NCI-H1930 (cell line): ENCODE measurements at places on chromosomes 4 and X.
A peak's percentile ranks its signal among the peaks of the same experiment; 100 is the strongest.

- no peak for DNase-seq
Measured at GRCh38 chr4:41878170-41878969, 56.9 kb upstream of the TMEM33 start.

GRCh38 chrX:139544591-139544990 lies 14.1 kb downstream of the F9 start:
- DNase-seq = no peak

DNA sequence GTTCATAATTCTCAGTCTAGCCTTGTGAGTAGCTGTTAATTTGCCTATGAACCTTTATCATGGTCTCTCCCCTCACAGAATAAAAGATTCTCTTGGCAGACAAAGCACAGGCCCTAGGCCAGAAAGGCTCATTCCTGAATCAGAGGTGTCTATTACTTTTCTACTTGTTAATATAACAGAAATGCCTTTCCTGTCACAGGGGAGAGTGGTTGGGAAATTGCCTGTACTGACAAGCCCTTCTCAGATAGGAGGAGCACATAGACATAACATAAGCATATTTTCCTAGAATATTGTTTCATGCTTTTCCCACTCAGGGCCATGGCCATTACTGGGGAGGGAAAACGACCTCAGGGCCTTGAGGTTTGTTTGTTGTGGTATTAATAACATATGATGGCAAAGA lies 308.3 kb downstream of the BMPR1B start:
- DNase-seq = no peak

GRCh38 chr4:42655269-42655637 lies 1.7 kb downstream of the ATP8A1 start:
- DNase-seq = no peak

GRCh38 chr4:88933414-88934160 lies 123.4 kb downstream of the FAM13A start:
- no peak for DNase-seq

DNA sequence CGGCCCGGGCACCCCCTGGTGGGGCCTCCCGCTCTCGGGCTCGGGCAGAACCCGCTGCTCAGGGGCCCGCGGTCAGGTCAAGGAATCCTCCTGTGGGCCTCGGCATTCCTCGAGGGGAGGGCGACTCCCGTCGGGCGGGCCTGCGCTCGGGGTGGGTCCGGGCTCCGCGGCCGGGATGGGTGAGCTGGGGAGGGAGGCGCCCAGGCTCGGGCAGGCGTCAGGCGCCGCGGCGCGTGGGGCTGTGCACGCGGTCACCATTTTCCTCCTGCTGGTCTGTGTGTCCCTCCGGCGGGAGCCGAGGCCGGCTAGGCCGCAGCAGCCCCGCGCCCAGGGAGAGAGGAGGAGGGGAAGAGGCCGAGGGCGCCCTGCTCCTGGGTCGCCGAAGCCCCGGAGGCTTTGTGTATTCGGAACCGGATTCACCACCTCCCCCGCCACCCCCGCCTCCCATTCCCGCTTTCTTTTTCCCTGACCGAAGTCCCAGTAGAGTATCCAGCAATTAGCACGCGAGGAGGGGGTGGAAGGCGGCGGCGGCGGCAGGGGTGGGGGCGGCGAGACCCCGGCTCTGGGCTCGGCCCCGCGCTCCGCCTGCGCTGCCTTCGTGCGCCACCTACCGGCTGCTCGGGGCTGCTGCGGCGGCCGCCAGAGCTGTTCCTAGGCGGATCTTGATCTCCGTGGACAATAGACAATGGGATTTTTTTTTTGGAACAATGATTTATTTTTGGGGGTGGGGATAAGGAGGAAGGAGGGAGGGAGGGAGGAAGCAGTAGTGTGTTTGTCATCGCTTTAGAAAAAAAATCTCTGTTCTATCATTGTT lies 99.0 kb upstream of the MAML3 start:
- peak; percentile 67 for DNase-seq

DNA sequence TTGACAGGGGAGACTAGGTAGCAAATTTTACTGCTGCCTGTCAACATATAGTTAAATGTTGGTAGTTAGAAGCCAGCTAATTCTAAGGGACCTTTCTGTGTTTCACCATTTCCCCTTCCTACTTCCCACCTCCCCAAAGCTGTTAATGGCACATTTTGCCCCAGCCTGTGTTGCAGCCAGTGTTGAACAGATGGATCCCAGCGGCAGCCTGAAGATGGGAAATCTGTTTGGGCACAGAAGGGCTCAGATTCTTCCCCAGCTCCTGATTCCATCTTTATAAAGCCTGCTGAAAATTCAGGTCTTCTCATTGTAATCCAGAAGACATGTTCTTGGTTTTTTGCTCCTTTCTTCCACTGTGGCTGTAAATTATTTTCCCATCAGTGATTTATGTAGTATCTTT lies 89.0 kb downstream of the SPRY1 start:
- no peak for DNase-seq

DNA sequence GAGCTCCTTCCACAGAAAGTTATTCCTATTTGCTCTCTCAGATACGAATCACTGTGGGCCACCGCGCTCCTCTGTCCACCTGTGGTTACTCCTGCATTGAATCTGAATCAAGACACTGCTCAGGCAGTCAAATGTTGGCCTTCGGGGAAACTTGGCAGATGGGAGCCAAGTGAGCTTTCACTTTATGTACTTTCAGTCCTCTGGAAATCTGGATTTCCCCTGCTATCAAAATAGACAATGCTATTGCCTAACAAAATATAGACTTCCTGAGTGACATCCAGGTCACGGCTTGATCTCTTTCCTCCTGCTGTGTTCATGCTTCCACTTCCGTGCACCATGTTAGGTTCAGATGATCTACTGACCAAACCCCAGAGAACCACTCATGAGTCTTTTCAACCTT lies 43.8 kb downstream of the FHL1 start:
- no peak for DNase-seq

GRCh38 chrX:71941776-71942175 lies 31.1 kb downstream of the NHSL2 start:
- no peak for DNase-seq

GRCh38 chr4:10671366-10671765 lies 13.2 kb downstream of the CLNK start:
- no peak for DNase-seq

DNA sequence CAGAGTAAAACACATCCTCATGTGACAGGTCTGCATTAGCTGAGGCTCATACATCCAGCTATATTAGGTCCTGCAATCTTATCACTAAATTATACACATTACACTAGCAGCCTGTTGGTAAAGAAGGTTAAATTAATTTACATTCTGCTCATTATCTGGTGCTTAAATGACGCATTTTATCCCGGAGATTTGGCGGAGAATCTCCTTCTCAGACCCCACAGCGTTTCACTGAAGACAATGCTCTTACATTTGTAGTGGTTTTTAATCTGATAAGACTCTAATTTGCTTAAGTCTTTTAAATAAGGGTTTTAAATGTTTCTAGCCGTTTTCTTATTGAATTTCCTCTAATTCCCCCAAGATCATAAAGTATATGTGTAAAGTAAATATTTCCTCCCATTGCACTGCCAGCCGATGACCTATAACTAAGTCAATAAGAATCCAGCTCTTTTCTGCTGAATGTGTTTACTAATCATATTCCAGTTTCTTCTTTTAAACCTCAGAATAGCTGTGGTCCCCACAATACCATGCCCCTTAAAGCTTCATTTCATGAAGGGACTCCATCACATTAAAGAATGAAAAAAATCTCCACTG lies 2.1 kb upstream of the PITX2 start:
- DNase-seq = no peak

GRCh38 chr4:2792711-2793585 lies at the start of gene SH3BP2:
Gene SH3BP2, plus strand, starts transcription at chr4:2793085. Its CDS starts 27,533 bp downstream, at chr4:2820618.
- DNase-seq = peak; percentile 43

- DNase-seq = no peak
Measured at GRCh38 chr4:160375772-160376452, 1273.0 kb downstream of the RAPGEF2 start.

- DNase-seq = no peak
Measured at GRCh38 chr4:128827296-128827695, 17.8 kb downstream of the JADE1 start.

DNA sequence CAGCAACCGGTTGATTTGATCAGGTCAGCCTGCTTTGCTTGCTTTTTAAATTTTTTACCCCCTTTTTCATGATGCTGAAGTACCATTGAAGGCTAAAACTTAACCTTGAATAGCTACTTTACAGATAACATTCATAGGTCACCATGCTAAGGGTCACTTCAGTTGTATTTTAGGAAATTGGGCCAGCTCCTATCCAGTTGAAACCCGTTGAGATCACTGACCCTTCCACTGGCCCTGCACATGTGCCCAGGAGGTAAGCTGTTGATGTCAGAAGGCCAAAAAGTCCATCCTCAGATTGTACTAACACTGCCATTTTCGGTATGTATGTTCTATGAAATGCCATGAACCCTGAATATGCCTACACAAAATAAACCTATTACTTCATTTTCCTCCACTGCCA lies 133.0 kb upstream of the FAT4 start:
- DNase-seq = no peak

DNA sequence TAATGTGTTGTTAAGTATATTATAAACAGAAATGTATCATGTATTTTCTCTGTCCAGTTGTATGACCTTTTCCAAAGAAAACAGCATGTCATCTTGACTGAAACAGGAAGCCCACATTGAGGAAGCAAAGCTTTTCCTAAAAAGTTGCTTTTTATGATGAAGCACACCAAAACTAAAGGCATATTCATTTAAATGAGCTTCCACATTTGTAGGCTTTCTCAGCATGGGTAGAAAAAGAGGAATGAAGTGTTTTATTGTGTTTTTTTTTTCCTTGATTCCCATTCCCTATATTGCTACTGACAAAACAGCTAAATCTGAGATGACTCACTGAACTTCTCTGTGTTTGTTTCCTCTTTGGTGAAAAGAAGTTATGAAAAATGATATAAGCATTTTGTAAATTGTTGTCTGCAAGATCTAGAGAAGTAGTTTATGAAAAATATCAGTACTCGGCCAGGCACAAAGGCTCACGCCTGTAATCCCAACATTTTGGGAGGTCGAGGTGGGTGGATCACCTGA lies 32.5 kb upstream of the FRAS1 start:
- no peak for DNase-seq

DNA sequence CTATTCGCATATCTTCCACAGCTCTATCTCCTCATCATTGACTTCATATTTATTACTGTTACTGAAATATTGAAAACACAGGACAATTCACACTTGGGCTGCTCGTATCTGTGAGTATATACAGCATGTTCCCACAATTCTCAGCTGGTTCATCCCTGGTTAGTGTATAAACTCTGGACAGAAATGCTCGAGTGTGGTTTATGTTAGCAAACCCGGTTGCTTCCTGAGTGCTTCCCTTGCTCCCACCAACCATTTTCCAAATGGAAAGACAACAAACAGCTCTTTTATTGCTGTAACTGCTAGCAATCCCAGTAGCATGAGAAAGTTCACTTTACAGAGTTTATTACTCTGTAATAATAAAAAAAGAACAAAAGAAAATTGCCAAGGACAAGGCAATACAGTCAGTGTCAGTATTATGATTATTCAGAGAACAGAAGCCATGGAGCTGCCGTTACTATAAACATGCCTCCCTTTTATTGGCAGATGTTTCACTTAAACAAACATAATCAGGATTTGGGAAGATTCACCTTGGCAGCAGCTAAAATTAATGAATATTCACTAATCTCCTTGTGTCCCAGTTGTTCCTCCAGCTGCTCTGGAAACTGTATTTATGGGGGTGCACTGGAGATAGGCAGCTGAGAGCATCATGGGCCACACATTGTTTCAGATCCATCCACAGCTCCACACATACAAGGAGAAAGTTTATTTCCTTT lies 134.1 kb upstream of the GUCY1A1 start:
- DNase-seq = peak; percentile 3

DNA sequence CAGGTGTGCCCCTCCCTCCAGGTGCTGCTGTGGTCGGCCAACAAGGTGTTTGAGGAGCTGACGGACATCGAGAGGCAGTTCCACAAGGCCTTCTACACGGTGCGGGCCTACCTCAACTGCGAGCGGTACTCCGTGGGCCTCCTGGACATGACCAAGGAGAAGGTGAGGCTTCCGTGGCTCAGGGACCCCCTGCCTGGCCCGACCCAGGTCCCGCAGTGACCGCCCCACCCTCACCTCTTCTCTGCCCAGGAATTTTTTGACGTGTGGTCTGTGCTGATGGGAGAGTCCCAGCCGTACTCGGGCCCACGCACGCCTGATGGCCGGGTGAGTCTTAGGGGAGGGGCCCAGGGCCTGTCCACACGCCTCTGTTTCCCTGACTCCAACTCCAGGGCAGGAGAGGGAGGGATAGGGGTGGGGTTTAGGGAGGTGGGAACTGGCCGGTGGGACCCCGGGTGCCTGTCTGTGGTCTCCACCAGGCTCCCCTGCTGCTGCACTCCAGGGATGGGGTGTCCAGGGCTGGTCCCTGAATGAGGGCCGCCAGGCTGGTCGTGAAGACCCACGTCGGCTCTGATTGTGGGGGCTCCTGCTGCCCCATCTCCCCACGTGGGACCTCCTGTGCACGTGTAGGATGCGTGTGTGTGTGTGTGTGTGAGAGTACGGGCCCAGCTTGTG lies 20.1 kb downstream of the ATP5ME start:
- no peak for DNase-seq

- no peak for DNase-seq
Measured at GRCh38 chr4:36304138-36304681, 22.8 kb downstream of the DTHD1 start.

DNA sequence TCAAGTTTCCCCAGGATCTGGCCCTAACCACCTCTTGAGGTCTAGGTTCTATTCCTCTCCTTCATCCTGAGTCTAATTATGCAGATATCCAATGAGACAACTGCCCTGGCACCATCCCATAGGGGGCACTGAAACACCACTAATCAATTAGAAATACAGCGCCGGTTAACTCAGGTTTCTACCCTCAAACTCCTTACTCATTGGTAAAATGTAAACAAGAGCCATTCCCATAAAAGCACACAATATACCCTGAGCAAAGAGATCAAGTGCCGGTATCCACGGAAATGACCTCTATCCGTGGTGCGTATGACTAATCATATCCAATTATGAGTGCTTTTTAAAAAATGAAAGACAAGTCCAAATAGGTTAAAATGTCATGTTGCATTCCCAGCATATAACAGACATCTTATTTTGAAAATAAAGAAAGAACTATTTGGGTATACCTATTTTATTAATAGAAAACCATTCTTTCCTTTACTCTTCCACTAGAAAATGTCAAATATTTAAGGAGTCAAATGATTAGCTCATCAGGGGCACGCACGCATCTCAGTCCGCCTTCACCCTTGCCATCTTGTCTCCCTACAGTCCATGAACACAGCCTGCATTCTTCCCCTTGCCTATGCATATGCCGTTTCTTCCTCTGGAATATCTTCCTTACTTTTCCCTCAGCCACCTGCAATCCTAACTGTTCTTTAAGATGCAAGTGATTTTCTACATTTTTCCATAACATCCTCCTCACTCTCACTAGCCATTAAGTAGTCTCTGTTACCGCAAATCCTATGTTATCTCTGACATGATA lies 141.1 kb downstream of the MAML3 start:
- DNase-seq = no peak

GRCh38 chrX:74207539-74207938 lies 96.4 kb upstream of the ZCCHC13 start:
- no peak for DNase-seq

- no peak for DNase-seq
Measured at GRCh38 chr4:113639326-113639725, 122.2 kb downstream of the CAMK2D start.

DNA sequence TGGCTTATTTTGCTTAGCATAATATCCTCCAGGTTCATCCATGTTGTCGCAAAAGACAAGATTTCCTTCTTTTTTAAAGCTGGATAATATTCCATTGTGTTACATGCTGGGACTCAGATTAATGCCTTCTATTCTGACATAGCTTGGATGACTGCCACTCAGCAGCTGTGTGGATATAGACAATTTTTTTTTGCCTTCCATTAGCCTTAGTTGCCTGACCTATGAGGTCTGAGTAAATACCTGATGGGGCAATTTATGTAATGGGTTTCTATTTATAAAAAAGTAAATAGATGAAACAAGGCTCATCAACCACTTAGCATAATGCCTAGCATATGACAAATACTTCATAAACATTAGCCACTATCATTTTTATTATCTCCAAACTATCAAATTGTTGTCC lies 515.4 kb downstream of the ZNF674 start:
- DNase-seq = peak; percentile 87
